ENCODE measurements at places on chromosomes 6 and 20.

DNA sequence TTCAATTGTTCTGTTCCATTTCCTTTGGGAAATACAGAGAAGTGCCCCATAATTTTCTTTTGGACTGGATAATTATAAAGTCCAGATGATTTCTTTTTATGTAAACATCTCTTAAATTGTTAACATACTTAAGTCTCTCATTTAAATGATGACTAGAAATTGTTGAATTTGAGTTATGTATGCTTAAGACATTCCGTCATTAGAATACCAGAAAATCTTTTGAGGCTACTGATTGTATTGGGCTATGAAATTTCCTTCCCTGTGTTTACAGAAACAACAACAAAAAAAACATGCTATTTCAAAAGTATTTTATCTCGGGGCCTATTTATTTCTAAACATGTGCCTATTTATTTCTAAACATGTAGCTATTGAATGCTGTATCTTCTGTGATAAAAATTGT lies 125.4 kb downstream of the SH3BGRL2 start:
- no peak for DNase-seq
- peaks cover 17% of the 10 kb centered on the region for H3K27me3 ChIP-seq
- H3K4me3 ChIP-seq = no peak overlapping the region
- no peaks in the 10 kb centered on the region for H3K36me3 ChIP-seq
- H3K27ac ChIP-seq = no peak overlapping the region

- peaks cover 55% of the 10 kb centered on the region for H3K4me1 ChIP-seq
- no peaks in the 10 kb centered on the region for H3K36me3 ChIP-seq
- peak; percentile 85 for DNase-seq
- peak overlapping the region; percentile 55 for H3K4me3 ChIP-seq
- H3K27me3 ChIP-seq = peaks cover 66% of the 10 kb centered on the region
Measured at GRCh38 chr20:62977613-62978560, 25.4 kb downstream of the SLC17A9 start.

GRCh38 chr6:18264923-18265377 lies 620 bp upstream of the DEK start:
- peak overlapping the region; percentile 93 for H3K4me3 ChIP-seq
- peaks cover 45% of the 10 kb centered on the region for H3K36me3 ChIP-seq
- H3K27me3 ChIP-seq = no peaks in the 10 kb centered on the region
- DNase-seq = no peak
- peaks cover 40% of the 10 kb centered on the region for H3K4me1 ChIP-seq
- H3K27ac ChIP-seq = peak overlapping the region; percentile 89

DNA sequence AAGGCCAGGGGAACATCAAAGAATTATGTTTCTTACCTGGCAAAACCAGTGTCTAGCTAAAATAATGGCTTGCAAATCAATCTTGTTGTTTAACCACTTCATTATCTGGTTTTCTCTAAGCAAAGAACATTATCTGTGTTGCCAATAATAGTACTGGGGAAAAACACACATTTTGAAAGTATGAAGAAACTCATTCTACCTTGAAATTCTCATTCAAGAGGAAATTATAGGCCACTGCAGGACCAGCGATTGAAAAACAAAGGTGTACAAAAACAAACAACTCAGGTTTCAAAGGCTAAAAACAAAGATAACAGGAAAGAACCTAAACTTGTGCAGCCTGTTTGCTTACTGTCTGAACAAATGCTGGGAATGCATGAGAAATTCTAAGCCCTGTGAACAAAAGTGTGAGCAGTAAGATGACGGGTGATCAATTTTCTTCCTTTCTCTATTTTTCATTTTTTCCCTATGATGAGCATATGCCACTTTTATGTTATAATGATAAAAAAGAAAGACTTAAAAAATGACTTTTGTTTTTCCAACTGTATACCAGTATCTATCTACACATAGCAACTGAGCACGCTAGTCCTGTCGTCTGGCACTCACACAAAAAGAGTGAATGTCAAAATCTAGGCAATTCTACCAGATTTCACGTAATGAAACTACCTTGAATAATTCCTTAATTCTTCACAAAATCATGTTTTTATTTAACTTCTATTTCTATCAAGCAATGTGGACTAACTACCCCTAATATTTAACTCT lies 117.9 kb downstream of the SGK1 start:
- no peaks in the 10 kb centered on the region for H3K27me3 ChIP-seq
- H3K36me3 ChIP-seq = peaks cover 4% of the 10 kb centered on the region
- H3K27ac ChIP-seq = no peak overlapping the region
- DNase-seq = no peak
